ENCODE measurements at places on chromosomes 12 and 14.

- no peak for DNase-seq
Measured at GRCh38 chr14:59278111-59278510, 89.6 kb downstream of the DAAM1 start.

DNA sequence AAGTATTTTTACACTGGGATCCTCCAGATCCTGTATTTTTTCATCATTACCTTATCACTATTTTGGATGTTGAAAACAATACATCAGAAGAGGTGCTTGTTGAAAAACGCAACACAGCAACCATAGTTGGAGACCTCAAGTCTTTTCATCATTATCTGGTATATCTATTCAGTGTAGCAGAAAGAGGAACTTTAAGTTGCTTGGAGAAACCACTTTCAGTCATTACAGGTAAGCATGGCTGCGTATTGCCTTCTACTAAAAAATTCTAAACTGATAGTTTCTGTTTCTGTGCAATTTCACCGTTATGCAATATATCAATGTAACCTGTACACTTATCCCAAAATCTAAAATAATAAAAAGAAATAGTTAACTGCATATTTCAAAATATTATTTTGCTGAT lies 32.2 kb upstream of the PTPRQ start:
- DNase-seq, result no peak

- DNase-seq, result no peak
Measured at GRCh38 chr12:52258335-52258901, 16.0 kb upstream of the KRT86 start.

DNA sequence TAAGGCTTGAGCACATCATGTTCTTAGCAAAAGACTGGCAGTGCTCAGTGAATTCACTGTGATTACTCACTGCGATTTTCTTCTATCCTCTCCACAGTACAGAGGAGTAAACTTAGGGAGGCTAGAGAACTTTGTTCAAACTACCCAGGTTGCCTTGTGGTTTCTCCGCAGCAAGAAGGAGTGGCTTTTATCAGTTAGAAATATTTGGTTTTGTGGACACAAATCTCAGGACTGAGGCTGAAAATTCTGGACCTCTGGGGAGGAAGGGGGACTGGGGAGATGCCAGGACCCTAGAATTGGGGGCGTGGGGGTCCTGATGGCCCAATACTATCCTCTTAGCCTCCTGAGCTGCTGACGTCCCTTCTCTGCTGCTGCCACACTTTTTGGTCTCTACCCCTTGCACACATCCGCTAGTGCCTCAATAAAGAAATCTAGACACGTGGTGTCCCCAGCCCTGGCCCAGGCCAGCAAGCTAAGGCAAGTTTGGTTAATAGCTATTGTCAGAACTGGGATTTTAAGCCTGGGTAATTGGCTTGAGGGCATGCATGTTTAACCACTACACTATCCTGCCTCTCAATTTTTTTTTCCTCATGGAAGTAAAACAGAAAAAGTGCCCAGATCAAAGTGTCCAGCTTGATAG lies 842 bp downstream of the OAS2 start:
- no peak for DNase-seq

- no peak for DNase-seq
Measured at GRCh38 chr14:89190765-89191513, 226.1 kb downstream of the FOXN3 start.

GRCh38 chr12:82325540-82326336 lies 32.4 kb downstream of the CCDC59 start:
- DNase-seq, result no peak

- DNase-seq, result no peak
Measured at GRCh38 chr12:88993651-88994050, 358.6 kb downstream of the DUSP6 start.

- no peak for DNase-seq
Measured at GRCh38 chr14:69387311-69387710, 10.8 kb downstream of the ERH start.

- DNase-seq, result no peak
Measured at GRCh38 chr14:69280746-69281291, 20.9 kb downstream of the GALNT16 start.

DNA sequence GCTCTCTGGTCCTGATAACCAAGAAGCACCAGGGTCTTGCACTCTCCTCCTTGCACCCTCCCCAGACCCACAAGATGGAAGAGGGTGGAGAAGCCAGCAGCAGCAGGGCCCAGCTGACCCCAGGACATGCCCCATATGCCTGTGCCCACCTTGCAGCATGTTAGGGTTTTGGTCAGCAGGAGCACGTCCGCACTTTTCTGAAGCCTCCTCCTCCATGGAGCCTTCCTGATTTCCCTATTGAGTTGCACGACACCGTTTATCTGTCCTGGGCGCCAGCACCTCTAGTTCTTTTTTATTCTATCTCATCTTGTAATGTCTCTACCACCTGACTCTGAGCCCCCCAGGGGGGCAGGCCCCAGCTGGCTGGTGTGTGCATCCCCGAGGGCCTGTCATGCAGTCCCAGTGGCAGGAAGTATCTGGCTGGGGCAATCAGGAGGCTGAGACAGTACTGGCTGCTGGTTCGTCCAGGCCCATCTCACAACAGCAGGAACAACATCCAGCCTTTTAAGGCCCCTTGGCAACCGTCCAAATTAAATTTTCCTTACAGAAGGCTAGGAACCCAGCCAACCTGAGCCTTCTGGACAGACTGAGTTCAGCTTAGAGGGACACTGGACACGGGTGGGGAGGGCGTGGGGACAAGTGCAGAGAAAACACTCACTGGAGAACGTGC lies 39.6 kb downstream of the CCDC85C start:
- DNase-seq, result no peak

DNA sequence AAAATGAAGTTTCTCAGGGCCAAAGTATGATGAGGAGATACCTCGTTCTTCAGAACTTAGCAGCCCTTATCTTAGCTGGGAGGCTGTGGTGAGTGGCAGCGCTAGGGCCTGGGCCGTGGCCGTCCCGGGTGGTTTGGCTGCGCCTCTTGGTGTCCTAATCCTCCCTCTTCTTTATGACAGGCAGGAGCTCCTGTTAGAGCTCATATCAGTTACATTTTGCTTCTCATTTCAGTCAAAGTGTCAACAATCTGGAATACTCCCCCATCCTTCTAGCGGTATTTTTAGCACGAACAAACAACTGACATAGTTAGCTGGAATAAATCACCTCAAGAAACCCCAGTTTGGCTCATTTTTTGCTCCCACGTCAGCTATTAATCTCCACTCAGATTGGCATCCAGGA lies 188.8 kb downstream of the TTC7B start:
- DNase-seq, result no peak

DNA sequence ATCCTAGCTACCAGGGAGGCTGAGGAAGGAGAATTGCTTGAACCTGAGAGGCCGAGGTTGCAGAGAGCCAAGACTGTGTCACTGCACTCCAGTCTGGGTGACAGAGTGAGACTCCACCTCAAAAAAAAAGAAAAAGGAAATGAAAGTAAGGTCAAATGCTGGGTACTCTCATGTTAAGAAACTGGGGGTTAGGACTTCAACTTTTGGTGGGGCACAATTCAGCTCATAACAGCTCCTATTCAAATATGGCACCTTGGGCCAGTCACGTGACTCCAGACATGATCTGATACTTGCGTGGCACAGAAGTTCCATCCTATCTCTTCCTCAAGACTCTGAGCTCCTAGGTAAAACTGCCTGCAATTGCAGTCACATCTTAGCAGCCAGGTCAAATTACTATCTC lies 142.7 kb downstream of the EGLN3 start:
- no peak for DNase-seq

DNA sequence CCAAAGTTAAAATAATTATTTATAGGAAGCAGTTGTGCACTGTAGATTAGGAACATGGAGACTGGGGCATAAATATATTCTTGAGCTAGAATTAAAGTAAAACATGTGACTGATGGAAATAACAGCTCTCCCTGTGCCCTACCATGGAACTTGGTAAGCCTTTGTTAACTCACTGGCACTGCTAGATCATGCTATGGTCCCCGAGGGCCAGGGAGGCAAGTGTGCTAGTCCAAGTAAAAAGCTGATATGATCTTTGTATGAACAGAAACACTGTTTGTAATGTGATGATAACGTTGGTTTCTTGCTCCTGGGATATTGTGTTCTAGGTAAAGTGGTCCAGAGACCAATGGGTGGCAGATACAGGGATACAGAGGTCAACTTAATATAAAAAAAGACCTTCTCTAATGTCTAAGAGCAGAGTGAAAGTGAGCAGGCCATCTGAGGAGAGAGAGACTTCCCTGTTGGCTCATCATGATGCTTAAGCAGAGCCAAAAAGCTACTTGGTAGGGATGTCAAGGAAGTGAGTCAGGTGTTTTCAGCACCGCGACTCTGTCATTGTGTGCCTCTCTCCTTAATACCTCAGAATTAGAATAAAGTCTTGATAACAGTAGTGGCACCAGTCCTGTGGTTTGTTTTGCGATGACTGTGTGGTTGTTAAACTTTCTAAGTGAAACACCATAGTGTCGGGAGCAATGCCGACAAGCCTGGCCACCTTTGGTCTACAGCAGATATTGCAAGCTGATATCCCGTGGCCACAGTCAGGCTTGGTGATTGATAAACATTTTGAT lies 27.6 kb downstream of the BICD1 start:
- DNase-seq, result no peak

- no peak for DNase-seq
Measured at GRCh38 chr14:57262117-57262516, 6.6 kb downstream of the EXOC5 start.

DNA sequence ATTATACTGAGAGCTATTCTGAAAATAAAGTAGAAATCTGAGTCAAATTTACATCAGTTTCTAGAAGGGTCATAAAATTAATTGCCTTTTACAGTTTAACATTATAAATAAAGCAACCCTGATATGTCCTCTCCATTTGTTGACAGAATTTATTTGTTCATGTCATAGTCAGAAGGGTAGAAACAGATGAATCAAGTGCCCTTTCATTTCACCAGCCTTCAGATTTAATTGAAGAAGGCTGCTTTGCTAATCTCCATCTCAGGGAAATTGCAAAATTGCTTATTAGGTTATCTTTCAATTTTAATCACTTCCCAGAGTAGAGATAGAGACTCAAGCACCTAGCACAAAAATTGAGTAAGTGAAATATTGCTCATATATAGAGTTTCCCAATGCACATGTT lies 76.8 kb downstream of the ATXN7L3B start:
- DNase-seq, result no peak

DNA sequence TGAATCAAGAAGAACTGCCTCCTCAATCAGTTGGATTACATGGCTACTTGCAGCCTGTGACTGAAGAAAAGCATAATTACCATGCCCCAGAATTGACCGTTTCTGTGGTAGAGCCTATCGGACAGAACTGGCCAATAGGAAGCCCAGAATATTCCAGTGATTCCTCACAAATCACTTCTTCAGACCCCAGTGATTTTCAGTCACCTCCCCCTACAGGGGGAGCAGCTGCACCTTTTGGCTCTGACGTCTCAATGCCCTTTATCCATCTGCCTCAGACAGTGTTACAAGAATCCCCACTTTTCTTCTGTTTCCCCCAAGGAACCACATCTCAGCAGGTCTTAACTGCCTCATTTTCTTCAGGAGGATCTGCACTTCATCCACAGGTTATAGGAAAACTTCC lies 80.8 kb downstream of the RAD52 start:
- DNase-seq, result no peak

- no peak for DNase-seq
Measured at GRCh38 chr12:59040656-59041055, 120.4 kb upstream of the LRIG3 start.

GRCh38 chr12:109458771-109459208 lies 18.3 kb downstream of the KCTD10 start:
- DNase-seq, result no peak

DNA sequence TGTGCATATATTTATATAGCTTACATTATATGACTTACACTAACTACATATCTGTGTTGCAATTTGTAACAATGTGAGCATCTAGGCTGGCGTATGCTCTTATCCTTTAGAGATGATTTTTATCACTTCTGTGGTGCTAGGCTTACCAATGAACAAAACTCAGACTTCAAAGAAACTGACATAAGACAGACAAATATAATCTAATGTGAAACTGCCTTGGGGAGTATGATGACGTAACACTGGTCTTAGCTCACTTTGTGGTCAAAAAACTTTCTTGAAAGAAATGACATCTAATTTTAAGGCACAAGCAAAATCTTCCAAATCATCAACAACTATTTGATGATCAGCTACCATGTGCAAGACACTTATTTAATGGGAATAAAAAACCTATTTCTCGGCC lies 50.0 kb downstream of the SOX5 start:
- DNase-seq, result no peak

DNA sequence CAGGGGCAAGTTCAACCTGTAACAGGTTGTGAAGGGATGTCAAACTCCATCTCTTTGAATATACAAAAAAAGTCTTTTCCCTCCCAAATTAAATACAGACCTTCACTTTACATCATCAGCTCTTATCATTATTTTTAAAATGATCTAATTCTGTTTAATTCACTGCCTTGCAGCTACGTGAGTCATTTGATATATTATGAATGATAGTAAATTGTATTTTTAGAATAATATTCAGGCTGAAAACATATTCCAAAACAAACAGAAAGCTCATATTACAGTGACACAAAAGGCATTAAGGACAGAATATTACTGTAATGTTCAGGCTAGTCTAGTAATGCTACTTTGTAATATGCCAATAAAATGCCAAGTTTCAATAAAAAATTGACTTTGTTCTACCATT lies 53.3 kb downstream of the BCAT1 start:
- DNase-seq, result no peak

- DNase-seq, result no peak
Measured at GRCh38 chr12:123531091-123531490, 2.4 kb downstream of the RILPL1 start.

DNA sequence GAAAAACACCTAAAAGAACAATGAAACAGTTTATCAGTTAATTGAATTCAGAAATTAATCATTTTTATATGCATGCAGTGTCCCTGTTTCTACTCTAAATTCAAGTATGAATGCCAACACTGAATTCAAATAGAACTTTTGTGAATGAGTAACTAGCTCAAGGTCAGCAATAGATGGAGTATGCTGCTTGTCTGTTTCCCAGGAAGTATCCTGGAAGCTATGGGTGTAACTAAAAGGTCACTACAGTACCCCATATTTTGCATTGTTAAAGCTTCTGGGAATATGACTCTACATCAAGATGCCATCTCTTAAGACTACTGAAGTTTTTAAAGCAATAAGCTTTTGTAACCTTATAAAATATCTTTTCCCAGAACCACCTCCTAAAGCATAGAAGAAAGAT lies 681.4 kb upstream of the FBXO33 start:
- no peak for DNase-seq

DNA sequence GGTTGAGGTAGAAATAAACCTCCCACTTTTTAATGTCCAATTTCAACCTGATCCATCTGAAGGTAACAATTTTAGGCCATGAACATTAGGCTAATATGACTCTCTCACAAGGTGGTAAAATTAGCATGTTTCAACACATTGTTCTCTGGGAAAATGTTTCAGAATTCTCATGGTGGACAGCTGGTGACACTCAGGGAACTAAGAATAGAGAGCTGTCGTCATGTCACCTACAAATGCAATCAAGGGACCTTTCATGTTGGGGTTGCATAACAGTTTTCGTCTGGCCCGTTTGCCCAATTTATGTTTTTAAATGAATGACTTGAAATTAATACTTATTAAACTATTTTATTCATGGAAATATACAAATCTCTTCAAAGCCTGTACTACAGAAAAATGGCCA lies 180.7 kb upstream of the PRICKLE1 start:
- no peak for DNase-seq
